CD14-positive monocyte (primary cell): ENCODE measurements at places on chromosomes 3 and 15.

DNA sequence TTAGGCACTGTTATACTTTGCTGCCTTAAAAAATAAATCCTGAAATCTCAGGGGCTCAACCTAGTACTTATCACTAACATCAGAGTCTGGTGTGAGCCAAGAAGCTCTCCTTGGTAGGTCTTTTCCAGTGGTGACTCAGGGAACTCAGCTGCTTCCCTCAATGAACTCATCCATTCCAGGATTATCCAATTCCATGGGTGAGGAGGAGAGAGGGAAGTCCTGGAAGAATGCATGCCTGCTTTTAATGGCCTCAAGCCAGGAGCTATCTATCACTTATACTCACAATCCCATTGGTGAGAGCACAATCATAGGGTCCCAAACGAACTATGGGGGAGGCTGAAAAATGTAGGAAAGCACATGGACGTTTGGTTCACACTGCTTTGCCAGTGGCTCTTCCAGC lies 113.6 kb downstream of the POLR2M start:
- no peak for DNase-seq

GRCh38 chr15:48402427-48403177 lies 71.4 kb downstream of the DUT start:
- DNase-seq = no peak

GRCh38 chr3:127387119-127387518 lies 99.3 kb upstream of the PRR20G start:
- DNase-seq = no peak

- no peak for DNase-seq
Observed at GRCh38 chr3:61685755-61686154, 124.4 kb downstream of the PTPRG start.

GRCh38 chr3:57007521-57008460 lies 52.7 kb upstream of the SPATA12 start:
- no peak for DNase-seq

DNA sequence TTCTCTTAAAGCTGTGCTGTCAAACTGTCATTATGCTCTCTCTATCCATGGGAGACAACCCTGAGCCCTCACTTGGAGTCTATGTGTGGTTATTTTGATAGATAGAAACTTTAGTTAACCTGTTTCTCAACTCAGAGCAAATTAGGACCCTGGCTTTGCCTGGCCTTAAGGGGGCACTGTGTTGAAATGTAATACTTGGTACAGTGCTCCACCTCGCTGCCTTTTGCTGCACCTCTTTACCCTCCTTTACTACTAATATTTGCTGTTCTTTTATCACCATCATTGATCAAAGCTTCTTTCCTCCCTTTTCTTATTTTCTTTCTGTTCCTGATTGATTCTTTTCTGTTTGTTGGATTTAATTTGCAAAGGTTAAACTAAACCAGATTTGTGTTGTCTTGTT lies 34.3 kb downstream of the STT3B start:
- DNase-seq = no peak

DNA sequence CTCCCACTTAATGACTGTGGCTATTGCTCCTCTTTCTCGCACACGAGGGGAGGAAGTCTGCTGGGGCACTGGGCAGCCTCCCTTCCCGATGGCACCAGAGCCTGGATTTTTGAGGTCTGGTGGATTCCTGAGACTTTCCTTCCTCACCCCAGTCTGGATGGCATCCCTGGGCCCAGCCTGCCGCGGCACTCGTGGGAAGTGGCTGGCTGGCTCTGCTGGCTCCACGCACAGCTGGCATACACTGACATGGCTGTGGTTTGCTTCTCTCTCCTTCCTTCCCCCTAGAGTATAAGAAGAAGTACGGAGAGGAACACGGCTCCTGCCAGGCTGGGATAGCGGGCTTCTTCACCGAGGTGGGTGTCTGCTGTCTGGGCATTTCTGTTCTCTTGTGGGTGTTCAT lies 319.8 kb upstream of the LRRFIP2 start:
- DNase-seq = peak; percentile 31

DNA sequence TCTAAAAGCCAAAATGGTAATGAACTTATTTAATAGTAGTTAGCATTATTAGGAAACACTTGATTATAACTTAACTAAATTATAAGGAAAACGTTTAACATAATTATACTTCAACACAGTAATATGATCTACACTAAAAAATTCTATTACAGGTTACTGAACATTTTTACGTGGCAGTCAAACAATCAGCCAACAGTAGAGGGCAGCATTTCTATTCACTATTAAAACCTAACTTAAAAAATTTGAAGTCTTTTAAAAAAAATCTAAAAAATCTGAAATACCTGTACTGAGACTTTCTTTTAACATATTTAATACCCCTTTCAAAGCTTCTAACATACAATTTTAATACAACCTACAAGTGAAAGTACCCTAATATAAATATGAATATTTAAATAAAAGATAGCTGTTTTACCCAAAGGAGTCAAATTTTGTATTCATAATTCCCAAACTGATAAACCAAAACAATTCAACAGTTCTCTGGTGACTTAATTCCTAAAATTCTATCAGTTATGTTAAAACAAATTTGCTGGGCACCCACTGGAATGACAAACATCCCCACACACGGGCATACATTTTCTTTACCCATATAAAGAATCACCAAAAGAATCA lies 41.5 kb downstream of the DLG1 start:
- peak; percentile 24 for DNase-seq

DNA sequence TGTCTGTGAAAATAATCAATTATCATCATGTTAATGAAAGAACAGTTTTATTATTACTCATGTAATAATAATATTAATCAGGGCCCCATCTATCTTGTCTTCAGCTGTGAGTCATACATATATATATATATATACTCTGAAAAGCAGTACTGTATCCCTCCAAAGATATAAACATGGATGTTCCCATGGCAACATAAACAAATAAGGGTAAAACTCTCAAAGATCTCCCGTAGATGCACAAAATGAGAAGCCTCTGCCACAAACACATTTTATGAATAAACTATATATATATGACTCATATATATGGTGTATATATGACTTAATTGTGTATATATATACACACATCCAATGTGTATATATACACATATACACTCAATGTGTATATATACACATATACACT lies 163.8 kb upstream of the ARHGEF26 start:
- DNase-seq = no peak

- no peak for DNase-seq
Observed at GRCh38 chr3:33578325-33579177, 138.3 kb upstream of the UBP1 start.
